ENCODE measurements at places on chromosomes 7 and 10.

- DNase-seq = no peak
Measured at GRCh38 chr7:698515-699475, 27.7 kb upstream of the DNAAF5 start.

- no peak for DNase-seq
Measured at GRCh38 chr10:118958984-118959925, 70.3 kb upstream of the NANOS1 start.

DNA sequence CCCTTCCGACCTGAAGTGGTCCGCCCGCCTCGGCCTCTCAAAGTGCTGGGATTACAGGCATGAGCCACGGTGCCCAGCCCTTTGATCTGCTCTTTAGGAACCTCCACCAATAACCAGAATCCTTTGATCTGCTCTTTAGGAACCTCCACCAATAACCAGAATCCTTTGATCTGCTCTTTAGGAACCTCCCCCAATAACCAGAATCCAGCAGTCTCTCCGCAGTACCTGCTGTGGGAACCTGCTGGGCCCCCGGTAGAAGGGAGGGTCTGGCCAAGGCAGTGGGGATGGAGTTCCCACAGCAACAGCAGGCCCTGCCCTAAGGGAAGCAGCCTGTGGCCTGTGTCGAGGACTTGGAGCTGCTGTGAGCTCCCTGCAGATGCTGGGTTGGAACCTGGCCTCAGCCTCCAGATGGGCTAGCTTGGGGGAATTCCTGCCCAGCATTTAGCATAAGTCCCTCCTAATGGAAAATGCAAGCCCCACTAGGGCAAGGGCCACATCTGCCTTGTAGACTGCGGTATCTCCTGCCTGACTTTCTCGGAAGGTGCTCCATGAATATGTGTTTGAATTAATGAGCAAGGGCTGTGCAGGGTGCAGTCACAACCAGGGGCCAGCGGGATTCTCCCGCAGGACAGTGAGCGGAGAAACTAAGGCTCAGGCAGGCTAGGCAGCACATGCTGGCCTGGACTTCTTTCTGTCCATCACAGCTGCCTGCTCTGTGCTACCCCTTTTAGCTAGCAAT lies 165.8 kb downstream of the UBE2H start:
- no peak for DNase-seq

GRCh38 chr10:12701696-12702095 lies 299.8 kb downstream of the CCDC3 start:
- DNase-seq = no peak

- no peak for DNase-seq
Measured at GRCh38 chr7:47435889-47436312, 146.0 kb downstream of the TNS3 start.

DNA sequence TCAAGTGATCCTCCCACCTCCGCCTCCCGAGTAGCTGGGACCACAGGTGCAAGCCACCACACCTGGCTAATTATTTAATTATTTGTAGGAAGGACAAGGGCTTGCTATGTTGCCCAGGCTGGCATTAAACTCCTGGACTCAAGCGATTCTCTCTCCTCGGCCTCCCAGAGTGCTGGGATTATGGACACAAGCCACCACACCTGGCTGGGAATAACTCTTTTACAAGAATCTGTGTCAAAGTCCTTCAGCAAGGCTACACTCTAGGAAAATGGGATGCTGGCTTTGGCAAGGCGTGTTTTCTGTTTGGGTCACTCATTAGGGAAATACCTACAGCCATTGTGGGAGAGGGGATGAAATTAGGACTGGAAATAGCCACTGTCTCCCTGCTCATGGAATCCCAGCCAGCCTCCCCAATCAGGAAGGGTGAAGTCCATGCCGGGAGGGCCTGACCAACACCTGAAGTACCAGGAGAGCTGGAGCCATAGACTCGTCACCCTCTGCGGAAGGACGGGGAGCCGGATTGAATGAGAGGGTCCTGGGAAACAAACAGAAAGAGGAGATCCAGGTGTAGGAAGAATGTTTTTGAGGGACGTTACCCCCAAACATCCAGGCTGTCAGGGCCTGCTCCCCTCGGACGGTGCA lies 72.2 kb upstream of the MYL10 start:
- DNase-seq = no peak

- no peak for DNase-seq
Measured at GRCh38 chr7:17769918-17770317, 170.4 kb downstream of the SNX13 start.

- no peak for DNase-seq
Measured at GRCh38 chr7:88366845-88367244, 60.2 kb upstream of the STEAP4 start.

DNA sequence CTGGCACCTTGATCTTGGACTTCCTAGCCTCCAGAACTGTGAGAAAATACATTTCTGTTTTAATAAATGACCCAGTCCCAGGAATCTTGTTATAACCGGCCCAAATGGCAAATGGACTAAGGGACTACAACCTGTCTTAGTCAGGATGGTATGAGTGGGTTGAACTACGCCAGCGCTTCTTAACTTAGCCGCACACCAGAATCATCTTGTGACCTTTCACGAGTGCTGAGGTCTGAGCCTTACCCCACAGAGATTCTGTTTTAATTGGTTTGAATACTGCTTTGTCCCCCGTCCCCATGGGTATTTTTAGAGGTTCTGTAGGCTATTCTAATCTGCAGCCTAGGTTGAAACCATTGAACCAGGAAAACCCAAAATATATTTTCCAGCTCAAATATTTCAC lies 48.0 kb downstream of the PFKFB3 start:
- DNase-seq = no peak

DNA sequence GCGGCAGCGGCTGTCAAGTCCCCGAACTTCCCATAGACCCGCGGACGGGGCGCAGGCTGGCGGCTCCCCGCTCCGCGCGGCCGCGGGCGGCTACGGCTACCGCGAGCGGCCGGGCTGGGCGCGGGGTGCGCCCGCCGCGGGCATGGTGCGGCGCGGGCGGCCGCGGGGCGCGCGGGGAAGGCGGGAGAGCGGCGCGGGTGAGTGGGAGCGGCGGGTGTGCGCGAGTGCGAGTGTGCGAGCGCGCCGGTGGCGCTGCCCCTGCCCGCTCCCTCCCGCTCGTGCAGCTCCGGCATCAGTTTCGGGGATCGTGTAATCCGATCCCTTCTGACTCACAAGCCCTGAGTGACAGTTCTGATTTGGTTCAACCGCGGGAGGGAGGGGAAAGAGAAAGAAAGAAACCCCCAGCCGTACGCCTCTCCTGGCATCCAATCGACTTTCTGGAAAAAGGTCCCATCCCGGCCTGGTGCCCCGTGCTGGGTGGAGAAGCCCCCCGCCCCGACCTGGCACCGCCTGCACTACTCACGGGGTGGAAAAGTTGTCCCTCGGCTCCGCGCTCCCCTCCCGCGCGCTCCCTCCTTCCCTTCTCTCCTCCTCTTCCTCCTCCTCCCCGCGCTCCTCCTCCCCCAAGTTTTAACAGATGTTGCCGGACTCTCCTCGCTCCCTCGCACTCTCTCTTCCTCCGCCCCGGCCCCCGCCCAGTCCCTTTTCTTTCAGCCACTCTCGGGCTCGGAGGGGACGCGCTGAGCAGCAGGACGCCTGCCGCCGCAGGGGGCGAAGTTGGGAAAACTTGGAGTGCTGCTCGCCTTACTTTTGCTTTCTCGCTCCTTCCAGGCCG lies at the start of gene GLI3:
GLI3 (minus strand) TSS at position 234 of the 835 bp plus-strand sequence. CDS start 13,956 bp downstream, outside the sequence.
- no peak for DNase-seq

DNA sequence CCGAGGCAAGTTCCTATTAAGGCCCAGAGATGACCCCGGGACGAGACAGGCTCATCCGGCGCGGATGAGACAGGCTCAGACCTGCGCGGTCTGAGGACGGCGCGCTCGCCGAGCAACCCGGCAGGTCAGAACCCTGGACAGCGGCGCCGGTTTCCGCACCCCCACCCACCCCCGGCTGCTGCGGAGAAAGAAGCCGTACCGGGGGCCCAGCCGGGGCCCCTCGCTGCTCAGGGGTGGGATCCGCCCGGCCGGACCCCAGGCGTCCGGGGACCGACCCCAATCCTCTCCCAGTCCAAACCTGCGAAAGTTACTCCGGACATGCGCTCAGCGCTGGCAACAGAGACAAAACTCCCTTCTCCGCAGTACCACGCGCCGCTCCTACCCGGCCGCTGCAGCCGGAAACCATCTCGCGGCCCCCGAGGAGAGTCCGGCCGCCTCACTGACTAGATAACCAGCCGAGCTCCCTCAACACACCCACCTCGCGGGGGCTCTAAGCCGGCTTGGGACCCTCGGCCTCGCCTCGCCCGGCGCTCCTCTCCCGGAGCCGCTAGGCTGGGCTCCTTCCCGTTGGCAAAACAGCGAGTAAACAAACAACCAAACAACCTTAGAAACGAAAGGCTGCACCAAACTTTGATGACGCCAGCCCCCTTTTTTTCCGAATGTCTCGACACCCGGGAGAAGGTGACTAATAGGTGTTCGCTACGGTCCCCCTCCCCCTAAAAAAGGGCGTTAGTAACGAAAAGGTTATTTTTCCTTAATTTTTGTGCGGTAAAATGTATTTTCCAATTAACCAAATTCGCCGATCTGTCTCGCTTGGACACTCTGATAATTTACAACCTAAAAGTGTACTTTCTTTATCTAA lies 2.3 kb upstream of the DRGX start:
- DNase-seq = no peak

- no peak for DNase-seq
Measured at GRCh38 chr7:100719523-100720278, 567 bp upstream of the EPO start.

DNA sequence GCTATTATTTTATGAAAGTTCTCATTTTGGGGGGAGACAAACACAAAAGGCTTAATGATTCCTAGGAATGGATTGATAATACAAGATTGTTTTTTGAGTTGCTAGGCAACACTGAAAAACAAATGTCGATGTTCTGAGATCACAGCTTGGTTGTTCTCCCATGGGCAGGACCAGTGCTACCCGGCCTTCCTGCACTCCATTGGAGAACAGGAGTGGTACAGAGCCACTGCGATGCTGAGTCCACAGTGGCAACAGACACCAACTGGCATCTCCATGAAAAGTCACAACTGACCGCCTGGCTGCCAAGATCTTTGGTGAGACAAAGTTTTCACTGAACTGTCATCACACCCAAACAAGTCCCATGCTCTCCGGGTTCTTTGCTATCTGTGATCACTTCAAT lies 68.9 kb upstream of the NMT2 start:
- no peak for DNase-seq

DNA sequence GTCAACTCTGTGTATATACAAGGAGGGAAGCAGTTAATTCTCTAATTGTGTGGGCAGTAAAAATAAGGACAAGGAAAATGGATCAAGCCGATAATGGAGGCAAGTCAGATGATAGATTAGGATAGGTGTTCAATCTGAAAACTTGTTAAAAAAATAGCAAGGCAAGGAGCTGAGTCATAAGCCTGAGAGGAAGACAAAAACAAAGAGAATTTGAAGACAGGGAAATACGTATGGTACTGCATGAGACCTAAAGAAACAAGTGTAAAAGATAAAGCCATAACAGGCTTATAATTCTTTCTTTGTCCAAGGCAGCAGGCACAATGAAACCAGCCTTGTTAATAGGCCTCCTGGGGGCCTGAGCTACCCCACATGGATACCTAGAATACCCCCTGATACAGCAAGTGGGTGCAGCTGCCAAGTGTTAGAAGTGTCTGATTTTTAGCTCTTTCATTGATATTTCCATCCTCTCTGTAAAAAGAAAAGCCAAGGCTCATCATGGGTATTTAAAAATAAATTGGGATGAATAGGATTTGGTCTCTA lies 1570.6 kb upstream of the LRRTM3 start:
- no peak for DNase-seq

DNA sequence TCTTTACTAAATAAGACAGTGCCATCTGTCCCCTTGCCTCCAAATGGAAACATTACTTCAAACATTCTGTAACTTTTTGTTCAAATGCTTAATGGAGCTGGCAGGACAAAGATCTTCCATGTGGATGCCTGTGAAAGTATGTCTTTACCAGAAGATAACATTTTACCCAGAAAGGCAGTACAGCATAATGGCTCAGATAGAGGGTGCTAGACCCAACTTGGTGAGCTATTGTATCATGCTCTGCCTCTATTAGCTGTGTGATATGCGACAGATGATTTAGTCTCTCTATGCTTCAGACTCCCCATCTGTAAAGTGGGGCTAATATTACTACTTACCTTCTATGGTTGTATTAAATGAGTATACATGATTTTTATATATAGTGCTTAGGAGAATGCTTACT lies 8.8 kb upstream of the SMKR1 start:
- no peak for DNase-seq

DNA sequence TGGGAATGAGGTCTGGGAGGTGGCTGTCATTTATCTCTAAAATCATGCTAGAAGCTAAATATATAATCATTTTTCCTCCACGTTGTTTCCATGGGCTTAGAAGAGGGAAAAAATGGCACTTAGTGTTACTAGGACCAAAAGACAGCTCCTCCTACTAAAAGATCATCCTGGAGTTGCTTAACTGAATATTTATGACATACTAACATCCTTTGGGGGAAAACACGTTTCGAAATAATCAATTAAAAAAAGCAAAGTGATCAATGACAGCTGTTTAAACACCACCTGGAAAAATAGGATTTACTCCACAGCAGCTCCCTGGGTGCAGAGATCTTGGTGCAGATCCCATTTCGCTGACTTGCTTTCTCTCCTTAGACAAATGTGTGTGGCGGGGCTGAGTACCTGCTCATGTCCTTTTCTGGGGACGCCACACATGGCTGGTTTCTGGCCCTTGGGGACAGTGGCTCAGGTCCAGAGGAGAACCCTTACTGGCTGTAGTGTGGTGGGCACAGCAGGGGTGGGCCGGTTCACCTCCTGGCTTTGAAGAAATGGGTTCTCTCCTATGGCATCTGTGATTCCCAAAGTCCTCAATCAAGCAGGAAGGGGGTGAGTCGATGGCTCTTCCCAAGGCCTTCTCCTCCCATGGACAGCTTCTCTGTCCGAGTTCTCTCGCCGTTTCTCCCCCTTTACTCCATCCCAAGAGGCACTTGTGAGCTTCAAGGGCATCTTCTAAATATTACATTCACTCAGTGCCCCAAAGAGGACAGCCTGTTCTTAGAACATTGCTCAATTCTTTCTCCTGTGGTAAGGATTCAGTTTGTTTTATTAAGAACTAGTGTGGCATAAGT lies 156.4 kb upstream of the KLF14 start:
- no peak for DNase-seq

- no peak for DNase-seq
Measured at GRCh38 chr7:33853361-33854062, 51.8 kb upstream of the BMPER start.

DNA sequence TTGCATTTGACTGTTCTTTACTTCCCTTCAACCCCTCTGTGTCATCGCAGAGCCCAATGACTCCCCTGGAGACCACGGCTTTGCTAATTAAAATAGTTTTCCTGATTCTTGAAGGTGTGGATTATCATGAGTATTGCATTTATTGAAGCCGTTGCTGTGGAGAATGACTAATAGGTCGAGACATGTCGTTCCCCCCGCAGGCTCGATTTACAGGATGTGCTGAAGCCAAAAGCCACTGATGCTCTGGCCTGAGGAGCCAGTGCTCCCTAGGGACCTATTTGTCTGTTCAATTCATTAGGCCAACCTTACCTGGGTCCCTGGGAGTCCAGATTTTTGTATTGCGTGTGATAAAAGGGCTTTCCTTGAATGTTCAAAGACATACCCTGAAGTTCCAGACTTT lies 102.3 kb downstream of the NPTX2 start:
- no peak for DNase-seq

- no peak for DNase-seq
Measured at GRCh38 chr10:70903262-70903921, 15.0 kb upstream of the PCBD1 start.
